Vein endothelial cell (primary cell): ENCODE measurements at places on chromosomes 12 and 14. TPM values are rescaled to one million over a fixed set of nuclear protein-coding genes. Genes with fewer than 3 reads are reported as not detected.

TAS2R14 gene
- total RNA-seq, result 2.3 and 4.0 TPM in 2 replicates

OSBPL8 gene
- 48.0 and 64.0 TPM in 2 replicates for total RNA-seq

ACSM4 gene
- not detected in 2 replicates for total RNA-seq

STYK1 gene
- 12.3 and 14.7 TPM in 2 replicates for total RNA-seq

LRRC9 gene
- total RNA-seq, result not detected in 2 replicates

RASSF9 gene
- total RNA-seq, result 4.3 and 6.5 TPM in 2 replicates

OAS3 gene
- 8.5 and 13.7 TPM in 2 replicates for total RNA-seq

IAPP gene
- not detected in 2 replicates for total RNA-seq

PTPN21 gene
- 9.5 and 9.6 TPM in 2 replicates for total RNA-seq

LACRT gene
- not detected in 2 replicates for total RNA-seq

FGF6 gene
- total RNA-seq, result not detected in 2 replicates

POTEM gene
- not detected in 2 replicates for total RNA-seq

ESR2 gene
- total RNA-seq, result 0.33 and 0.57 TPM in 2 replicates

OR4E2 gene
- not detected in 2 replicates for total RNA-seq

TAS2R31 gene
- total RNA-seq, result 6.9 and 7.2 TPM in 2 replicates

RASAL1 gene
- not detected in 2 replicates for total RNA-seq

NEDD1 gene
- total RNA-seq, result 20.9 and 42.1 TPM in 2 replicates

ACTR6 gene
- 11.9 and 19.3 TPM in 2 replicates for total RNA-seq

AICDA gene
- total RNA-seq, result not detected in 2 replicates

GPD1 gene
- under 0.01 TPM in 1 of 2 replicates, not detected in the other for total RNA-seq
